Cortex of kidney (tissue), 1 donor: ENCODE measurements at places on chromosomes 7 and 10.

GRCh38 chr7:3955751-3956696 is 655.0 kb downstream of the SDK1 start:
- no peak for DNase-seq

- DNase-seq = no peak
These were observed 97.3 kb upstream of the STK17A start for GRCh38 chr7:43485580-43485979.

DNA sequence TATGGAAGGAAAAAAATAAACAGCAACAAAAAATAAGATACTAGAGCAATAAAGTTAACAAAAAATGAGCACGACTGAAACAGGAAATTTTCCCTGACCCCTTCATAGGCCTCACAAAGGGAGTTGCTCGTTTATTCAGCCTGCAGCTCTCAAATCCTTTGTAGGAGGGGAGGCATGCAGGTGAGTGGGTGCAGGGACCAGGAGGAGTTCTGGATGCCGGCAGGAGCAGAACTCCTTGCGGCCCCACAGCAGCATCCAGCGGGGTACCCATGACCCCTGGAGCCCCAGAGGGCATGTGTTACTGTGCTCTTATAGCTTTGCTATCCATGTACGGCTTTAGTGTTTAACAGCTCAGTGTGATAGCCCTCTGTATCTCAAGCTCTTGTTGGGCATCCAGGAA is 5.8 kb downstream of the TAS2R39 start:
- no peak for DNase-seq

- DNase-seq = no peak
These were observed 12.6 kb upstream of the OR6B1 start for GRCh38 chr7:143987513-143987912.

DNA sequence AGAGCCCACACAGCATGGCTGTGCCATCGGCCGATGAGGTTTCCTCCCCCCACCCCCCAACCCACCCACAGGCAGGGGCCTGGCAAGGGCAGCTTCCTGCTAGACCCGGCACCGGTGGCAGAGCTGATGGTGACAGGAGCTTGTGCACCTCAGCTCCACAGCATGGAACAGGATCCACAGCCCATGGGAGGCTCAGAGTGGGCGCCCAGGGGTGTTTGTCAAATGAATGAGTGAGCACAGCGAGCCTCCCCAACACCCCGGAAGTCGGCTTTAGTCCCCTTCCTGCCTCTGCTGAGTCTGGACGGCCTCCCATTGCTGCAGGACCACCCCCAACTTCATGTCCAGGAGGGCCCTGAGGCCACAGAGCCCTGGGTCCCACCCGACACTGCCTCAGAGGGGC is 68.9 kb downstream of the PDGFA start:
- no peak for DNase-seq

GRCh38 chr7:47310020-47310419 is 271.9 kb downstream of the TNS3 start:
- no peak for DNase-seq

GRCh38 chr7:28442540-28443420 is 30.5 kb downstream of the CREB5 start:
- DNase-seq = no peak

GRCh38 chr10:14040787-14041631 is 289.7 kb downstream of the FRMD4A start:
- DNase-seq = no peak

GRCh38 chr7:27967639-27968038 is 213.0 kb downstream of the JAZF1 start:
- DNase-seq = no peak

DNA sequence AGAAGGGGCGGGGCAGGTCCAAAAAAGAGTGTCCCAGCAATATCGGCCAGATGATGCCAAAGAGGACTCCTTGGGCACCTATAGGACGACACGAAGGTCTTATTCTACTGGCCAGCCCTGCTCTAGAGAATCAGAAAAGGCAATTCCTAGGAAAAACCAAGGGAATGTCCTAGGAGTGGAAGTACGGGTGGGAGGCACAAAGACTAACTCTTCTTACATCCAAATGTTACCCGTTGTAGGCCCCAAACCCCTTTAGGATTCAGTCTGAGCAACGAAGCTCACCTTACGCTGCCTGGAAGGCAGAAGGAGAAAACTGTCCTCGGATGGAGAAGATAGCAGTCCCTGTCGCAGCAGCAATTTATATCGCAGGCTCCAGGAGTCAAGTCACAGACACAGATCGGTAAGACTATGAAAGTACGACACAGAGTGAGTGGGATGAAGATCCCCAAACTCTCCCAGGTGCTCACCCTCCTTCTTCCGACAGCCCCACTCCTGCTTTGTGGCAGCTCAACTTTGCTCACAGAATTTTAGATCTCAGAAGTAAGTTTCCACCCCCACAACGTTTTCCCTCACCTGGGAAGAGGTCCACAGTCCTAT is 558 bp downstream of the TCTN3 start:
- DNase-seq = no peak

GRCh38 chr7:151060416-151061212 is 1.2 kb downstream of the SLC4A2 start:
- no peak for DNase-seq

- DNase-seq = no peak
These were observed 66.7 kb downstream of the TES start for GRCh38 chr7:116277070-116277469.

DNA sequence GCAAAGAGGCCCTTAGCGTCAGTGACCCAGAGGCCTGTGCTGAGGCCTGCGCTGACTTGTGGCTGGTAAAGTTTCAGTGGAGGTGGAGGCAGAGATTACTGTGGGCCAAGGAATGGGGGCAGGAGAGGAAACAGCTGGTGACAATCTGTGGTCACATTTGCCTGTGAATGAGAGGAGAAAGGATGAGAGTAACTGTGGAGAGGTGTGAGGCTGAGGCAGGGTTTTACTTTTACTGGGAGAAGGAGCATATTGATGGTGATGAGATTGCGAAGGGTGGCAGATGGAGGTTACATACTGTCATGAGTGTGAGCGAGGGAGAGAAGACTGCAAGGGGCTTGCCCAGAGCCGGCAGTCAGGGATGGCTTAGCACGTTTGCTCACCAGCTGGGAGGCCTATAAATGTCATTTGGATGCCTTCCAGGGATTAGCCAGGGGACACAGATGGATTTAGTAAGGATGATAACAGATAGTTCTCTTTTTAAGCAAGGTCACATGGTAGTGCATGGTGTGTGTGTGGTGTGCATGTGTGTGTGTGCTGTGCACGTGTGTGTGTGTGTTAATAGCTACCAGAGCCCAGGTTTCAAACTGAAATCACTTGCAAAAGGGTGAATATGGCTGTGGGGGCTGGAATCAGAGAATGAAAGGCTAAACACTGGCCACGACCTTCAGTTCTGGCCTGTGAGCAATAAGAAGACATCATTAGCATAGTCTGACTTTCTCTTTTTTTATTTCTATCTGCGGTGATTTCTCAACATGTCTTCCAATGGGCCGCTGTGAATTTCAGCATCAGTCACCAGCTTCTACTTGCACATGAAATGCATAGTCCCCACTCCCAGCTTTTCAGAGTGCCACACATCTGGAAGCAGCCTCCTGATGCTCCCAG is 291.5 kb upstream of the ZNF32 start:
- DNase-seq = no peak

- DNase-seq = no peak
These were observed 4.6 kb downstream of the LFNG start for GRCh38 chr7:2523941-2524807.

GRCh38 chr7:121696954-121697353 is 176.0 kb upstream of the PTPRZ1 start:
- DNase-seq = no peak

DNA sequence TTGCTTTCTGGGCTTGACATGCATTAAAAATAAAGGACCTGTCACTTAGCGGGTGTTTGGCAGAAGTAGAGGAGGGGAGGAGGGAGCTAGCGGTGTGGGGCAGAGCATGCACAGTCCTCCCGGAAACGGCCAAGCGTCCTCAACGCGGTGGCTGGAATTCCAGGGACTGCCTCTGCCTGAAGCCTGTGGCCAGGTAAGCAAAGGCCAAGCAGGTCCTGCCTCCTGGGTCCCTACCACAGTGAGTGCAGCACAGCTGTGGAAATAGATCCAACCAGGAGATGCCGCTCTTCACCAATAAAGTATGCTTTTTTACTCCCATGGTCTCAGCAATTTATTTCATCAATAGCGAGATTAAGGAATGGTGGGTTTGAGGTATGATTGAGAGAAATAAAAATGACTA is 323.4 kb downstream of the WDR37 start:
- DNase-seq = no peak

GRCh38 chr7:5702876-5703571 is 78.4 kb downstream of the RNF216 start:
- DNase-seq = no peak

DNA sequence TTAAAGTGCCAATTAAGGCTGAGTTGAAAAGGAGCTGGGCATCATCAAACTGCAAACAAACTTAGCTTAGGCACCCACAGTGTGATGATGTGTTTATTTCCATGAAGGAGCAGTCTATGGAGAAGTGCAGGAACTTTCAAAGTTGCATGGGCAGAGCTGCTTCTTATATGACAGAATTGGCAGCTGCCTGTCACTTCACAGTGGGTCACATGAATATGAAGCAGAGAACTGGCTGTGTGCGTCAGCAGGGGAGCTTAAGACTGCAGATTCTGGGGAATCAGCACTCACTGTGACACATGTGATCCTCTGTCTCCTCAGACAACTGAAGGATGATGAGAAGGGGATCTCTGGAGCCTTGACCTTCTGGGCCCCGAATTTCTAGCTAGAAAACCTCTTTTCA is 36.6 kb downstream of the RBM28 start:
- DNase-seq = no peak

DNA sequence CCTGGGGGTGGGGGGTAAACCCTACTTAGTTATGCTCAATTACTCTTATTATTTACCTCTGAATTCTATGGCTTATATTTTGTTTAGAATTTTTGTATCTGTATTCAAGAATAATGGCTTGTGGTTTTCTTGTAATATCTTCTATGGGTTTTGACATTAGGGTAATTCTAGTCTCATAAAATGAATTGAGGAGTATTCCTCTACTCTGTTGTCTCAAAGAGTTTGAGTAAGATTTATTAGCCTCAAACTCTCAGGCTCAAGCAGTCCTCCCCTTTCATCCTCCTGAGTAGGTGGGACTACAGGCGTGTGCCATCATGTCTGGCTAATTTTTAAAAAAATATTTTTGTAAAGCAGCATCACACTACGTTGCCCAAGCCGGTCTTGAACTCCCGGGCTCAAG is 19.6 kb upstream of the UCMA start:
- DNase-seq = no peak

GRCh38 chr10:92111336-92111939 is 179.4 kb downstream of the CPEB3 start:
- no peak for DNase-seq

- DNase-seq = no peak
These were observed 16.8 kb upstream of the DNAH11 start for GRCh38 chr7:21526007-21526406.

GRCh38 chr10:60535427-60535826 is 145.8 kb upstream of the ANK3 start:
- no peak for DNase-seq

GRCh38 chr7:110977127-110977737 is 113.7 kb upstream of the LRRN3 start:
- no peak for DNase-seq

GRCh38 chr7:81903115-81903514 is 133.3 kb upstream of the HGF start:
- DNase-seq = no peak

DNA sequence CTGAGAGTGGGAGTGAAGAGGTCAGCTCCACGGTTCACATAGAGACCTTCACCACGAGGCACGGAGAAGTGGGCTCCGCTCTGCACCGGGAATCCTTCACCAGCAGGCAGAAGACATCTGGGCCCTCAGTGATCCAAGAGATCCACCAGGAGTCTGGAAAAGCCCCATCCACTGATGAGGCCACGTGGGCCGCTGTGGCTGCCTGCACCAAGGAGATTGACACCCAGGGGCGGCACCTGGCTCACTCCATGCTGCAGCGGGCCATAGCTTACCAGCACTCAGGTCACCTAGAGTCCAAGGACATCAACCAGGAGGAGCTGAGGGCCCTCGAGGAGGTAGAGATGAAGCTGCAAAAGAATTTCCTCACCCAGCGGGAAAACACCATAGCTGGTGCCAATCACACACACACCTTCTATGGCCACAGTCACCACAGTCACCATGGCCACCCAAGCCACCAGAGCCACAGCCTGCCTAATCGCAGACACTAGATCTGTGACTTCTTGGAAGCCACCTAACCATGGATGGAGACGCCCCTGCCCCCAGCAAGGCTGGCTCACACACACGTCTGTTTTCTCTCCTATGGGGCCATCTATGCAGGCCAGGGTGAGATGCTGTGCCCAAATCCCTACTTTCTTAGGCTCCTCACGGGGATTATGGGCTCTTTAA is 694 bp downstream of the C10orf62 start:
- DNase-seq = no peak

- no peak for DNase-seq
These were observed 449.5 kb downstream of the GRID1 start for GRCh38 chr10:85916994-85917573.

GRCh38 chr7:73429215-73429614 is 4.4 kb upstream of the FZD9 start:
- DNase-seq = no peak

DNA sequence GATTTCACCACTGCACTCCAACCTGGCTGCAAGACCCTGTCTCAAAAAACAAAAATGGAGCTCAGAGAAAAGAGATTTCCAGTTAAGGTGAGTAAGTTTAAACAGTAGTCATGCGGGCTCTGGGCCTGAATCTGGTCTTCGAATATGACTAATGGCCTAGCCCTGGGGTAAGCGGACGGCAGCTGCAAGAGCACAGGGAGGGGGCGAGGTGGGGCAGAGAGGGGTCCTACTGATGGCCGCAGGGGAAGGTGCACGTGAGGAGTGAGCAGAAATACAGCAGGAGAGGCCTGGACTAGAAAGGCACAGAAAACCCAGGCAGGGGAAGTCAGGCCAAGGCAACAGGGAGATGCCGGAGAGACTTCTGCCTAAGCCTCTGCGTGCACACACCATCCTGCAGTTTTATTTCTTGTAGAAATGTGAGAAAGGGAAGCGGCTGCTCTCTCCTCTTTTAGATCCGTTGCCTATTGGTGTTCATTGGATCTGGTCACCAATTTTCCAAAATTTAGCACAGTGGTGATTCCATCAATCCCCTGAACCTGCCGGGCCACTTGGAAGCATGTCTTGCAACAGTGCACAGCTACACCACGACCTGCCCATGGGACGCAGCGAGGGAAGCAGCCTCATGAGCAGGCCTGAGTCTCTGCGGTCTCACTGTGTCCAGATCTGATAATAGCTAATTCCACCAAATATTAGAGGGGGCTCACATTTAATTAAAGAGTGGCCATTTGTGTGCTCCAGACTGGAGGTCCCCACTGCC is 139.0 kb downstream of the PAXIP1 start:
- DNase-seq = no peak

- no peak for DNase-seq
These were observed 102.0 kb upstream of the CTBP2 start for GRCh38 chr10:125262409-125262808.

DNA sequence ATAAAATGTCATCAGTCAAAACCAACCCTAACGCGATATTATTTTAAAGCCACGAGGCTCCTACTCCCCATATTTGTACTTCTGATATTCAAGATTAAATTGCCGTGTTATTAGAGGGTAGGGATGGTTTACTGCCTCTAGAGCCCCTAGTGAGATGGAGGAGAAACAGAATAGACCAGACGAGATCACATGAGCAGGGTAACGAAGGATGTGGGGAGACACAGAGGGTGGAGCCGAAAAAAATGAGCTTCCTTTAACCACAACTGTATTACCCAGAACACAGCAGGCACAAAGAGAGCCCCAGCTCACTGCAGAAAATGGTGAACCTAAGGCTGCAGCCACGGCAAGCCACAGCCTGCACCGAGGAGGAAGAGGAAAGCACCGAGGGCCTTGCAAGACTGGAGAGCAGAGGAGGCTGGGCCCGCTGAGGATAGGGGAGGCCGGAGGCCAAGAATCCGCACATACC is 14.3 kb downstream of the ZC3HAV1 start:
- DNase-seq = no peak
